ENCODE measurements at places on chromosomes 13 and 19. TPM values are rescaled to one million over a fixed set of nuclear protein-coding genes. Genes with fewer than 3 reads are reported as not detected.
A peak's percentile ranks its signal among the peaks of the same experiment; 100 is the strongest.

Gene C19orf85
- polyA plus RNA-seq = not detected

Gene ZNF808
- 9.9 TPM for polyA plus RNA-seq

Gene COMP
- polyA plus RNA-seq = 0.07 TPM

Gene DEDD2
- 27.8 TPM for polyA plus RNA-seq

Gene PRSS57
- 0.48 TPM for polyA plus RNA-seq

Gene SOX1
- polyA plus RNA-seq = not detected

Gene SMG9
- 49.5 TPM for polyA plus RNA-seq

DNA sequence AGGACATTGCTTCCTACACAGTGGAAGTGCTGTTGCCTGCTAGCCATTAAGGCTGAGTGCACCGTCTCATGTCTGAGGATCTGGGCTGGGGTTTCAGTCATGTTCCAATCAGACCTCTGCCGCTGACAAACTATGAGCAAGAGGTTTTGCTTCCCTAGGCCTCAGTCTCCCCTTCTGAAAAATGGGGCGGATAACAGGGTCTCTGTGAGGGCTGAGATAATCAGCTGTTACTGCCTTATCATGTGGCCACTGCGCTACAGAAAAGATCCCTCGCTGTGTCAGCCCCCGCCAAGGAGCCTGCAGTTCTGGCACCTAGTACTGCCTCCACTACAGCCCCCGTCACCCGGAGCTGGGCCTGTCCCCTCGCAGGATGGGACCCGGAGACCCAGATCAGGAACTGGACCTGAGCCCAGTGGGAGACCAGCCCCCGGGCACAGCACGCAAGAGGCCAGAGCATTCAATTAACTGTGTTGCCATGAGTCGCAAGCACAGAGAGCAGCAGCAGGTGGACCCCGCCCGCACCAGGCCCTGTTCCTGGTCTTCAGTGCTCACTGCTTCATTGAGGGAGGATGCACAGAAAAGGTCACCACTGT, 3.0 kb upstream of the PNKP start:
- DNase-seq = no peak

GRCh38 chr13:80345771-80346510, 5.0 kb upstream of the SPRY2 start:
- DNase-seq = no peak

GRCh38 chr13:73902296-73902695, 231.9 kb downstream of the KLF12 start:
- no peak for DNase-seq

- DNase-seq = no peak
These were observed 20.6 kb upstream of the UPF3A start for GRCh38 chr13:114260814-114261213.

- DNase-seq = no peak
These were observed 10.7 kb upstream of the CEACAM3 start for GRCh38 chr19:41785653-41786052.

- no peak for DNase-seq
These were observed 33.1 kb downstream of the MZT1 start for GRCh38 chr13:72694314-72694713.

DNA sequence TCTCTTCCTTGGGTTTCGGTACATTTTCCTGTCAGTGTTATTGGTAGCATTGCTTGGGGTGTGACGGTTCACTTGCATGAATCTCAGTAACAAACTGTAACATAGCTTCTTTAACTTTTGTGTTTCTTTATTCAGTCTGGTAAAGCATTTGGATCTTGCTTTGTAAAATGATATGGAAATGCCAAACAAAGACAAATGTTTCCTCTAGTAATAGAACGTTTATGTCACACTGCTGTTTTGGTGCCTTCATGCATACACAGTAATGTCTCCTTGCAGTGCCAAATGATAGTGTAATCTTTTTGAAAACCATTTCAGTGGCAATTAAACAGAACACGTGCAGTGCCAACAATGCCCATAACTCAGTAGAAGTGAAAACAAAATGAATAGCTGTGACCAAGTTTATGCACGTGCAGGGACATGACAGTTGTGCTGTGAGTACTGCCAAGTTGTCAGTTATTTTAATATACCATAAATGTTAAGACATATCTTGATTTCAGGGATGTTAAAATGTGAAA, 110.8 kb downstream of the RXFP2 start:
- DNase-seq = no peak

GRCh38 chr13:34430294-34430693, 511.8 kb upstream of the NBEA start:
- DNase-seq = no peak

DNA sequence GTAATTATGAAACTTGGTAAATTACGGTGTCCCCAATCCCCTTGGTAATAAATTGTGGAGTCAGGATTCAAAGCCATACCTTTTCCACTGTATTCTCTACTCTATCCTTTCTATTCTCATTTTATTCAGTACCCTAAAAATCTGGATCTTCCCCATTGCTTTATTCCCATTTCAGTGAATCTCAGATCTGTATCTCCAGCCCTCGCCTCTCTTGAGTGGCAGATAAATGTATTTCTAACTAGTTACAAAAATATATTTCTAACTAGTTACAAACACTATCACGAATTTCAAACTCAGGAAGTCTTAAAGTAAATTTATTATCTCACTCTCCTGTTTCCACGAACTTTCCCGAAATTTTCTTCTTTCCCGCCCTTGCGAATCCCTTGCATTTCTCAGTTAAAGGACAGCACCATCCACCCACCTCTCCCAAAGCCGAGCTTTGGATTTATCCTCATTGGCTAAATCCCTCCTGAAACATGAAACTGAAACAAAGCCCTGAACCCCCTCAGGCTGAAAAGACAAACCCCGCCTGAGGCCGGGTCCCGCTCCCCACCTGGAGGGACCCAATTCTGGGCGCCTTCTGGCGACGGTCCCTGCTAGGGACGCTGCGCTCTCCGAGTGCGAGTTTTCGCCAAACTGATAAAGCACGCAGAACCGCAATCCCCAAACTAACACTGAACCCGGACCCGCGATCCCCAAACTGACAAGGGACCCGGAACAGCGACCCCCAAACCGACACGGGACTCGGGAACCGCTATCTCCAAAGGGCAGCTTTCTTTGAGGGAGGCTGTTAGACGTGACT, 164.3 kb upstream of the PABPC3 start:
- DNase-seq = no peak

GRCh38 chr13:38366954-38367645, 17.4 kb downstream of the UFM1 start:
- no peak for DNase-seq

DNA sequence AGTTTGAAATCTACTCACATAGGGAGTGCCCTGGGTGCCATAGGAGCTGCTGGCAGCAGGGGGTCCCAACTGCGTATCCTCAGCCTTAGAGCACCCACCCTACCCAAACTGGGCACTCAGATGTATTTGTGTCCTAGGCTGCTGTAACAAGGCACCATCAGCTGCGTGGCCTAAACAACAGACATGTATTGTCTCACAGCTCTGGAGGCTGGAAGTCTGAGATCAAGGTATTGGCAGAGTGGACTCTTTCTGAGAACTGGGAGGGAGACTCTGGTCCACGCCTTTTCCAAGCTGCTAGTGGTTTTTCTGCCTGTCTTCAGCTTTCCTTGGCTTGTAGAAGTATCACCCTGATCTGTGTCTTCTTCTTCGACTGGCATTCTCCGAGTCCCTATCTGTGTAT, 83.6 kb downstream of the FGF14 start:
- no peak for DNase-seq

- DNase-seq = no peak
These were observed 17.7 kb downstream of the TMEM272 start for GRCh38 chr13:51827254-51827653.

DNA sequence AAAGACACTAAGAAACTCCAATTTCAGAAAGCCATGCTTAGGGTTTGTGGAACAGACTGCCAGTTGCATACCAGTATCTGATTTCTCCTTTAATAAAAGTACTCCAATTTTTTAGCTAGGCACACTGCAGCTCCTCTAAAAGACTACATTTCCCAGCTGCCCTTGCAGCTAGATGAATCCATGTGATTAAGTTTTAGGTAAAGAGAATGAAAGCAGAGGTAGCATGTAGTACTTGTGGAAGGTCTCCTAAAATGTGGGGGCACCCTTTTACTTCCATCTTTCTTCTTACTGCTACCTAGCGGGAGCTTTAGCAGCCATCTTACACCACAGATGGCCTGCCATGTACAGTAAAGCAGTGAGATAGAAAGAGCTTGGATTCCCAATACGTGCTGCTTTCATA, 33.0 kb upstream of the TSC22D1 start:
- DNase-seq = no peak

DNA sequence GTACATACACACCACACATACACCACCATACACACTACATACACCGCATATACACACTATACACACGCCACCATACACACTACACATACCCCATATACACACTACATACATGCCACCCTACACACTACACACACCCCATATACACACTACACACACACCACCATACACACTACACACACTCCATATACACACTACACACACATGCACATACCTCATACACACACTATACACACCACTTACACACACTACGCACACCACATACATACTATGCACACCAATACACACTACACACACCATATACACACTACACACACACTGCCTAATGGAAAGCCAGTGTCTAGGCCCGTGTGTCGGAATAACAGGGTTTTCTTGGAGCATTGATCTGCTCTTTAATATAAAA, 27.5 kb downstream of the CRYL1 start:
- no peak for DNase-seq

DNA sequence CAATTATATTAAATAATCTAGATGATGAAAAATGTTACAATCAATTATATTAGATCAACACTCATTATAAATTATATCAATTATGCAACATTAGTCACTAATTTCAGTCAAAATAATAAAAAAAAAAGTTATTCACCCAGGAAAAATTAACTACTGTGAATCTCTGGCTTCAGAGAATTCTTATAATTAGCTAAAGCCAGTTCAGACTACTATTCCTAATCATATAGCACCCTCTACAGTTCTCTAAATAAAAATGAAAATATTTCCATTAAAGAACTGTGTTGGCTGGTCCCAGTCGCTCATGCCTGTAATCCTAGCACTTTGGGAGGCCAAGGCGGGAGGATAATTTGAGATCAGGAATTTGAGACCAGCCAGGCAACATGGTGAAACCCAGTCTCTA, 33.0 kb downstream of the XPO4 start:
- DNase-seq = no peak

DNA sequence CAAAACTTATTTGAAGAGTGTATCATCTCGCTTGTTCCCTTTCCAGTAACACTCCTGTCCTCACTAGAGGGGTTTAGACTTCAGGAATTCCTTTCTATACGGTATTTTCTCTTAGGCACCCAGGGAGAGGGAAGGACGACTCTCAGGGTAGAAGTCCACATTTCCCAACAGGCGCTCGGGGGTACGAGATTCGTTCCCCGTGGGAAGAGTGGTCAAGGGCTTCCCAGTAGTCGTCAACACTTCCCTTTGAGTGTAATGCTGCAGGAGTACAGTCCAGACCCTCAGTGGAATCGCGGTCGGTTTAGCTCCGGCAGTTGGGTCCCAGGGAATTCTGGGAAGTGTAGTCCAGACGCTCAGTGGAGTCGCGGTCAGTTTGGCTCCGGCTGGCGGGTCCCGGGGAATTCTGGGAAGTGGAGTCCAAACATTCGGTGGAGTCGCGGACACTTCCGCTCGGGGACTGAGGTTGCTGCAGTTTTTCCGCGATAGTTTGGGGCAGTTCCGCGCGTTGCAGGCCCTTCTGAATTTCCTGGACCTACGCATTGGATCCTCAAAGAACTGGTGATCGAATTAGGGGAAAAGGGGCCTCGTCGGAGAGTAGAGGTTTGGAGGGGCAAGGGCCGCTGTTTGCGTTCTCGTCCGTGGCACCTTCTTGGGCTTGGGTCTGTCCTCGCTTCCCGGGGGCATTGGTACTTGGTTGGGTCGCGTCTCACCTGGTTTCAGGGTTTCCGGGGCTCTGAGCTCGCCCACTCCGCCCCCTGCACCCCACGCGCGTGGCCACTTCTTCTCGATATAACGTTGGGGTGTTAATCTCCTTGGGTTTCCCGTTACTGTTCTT, at the start of gene ZNF224:
ZNF224 (plus strand) TSS at position 431 of the 835 bp plus-strand sequence. CDS start 3,513 bp downstream, outside the sequence.
- peak; percentile 94 for DNase-seq

- no peak for DNase-seq
These were observed 5.8 kb upstream of the FCGRT start for GRCh38 chr19:49506575-49507105.
